Gastroesophageal sphincter (tissue), 4 donors: ENCODE measurements at places on chromosomes 5 and 9. TPM values are rescaled to one million over a fixed set of nuclear protein-coding genes. Genes with fewer than 3 reads are reported as not detected.

The CCDC112 gene
- 6.1 TPM for total RNA-seq

The FCHSD1 gene
- 14.6 TPM for total RNA-seq

The QRFP gene
- total RNA-seq: not detected

The ITK gene
- 1.2 TPM for total RNA-seq

The GADD45G gene
- total RNA-seq: 85.6 TPM

The PTGES gene
- total RNA-seq: 3.8 TPM

The NFIL3 gene
- 64.8 TPM for total RNA-seq

The NUTM2G gene
- total RNA-seq: not detected

The GARNL3 gene
- 4.7 TPM for total RNA-seq

The PCDHB1 gene
- total RNA-seq: 0.13 TPM

The JAKMIP2 gene
- 0.62 TPM for total RNA-seq

The STPG3 gene
- not detected for total RNA-seq

The GFRA3 gene
- 1.9 TPM for total RNA-seq

The MEF2C gene
- total RNA-seq: 23.1 TPM

The TNFAIP8 gene
- total RNA-seq: 33.6 TPM

The SPINK7 gene
- not detected for total RNA-seq

The ANKRD18A gene
- 0.19 TPM for total RNA-seq

The NEURL1B gene
- total RNA-seq: 34.9 TPM

The FIBCD1 gene
- 1.4 TPM for total RNA-seq

The ERAP2 gene
- total RNA-seq: 11.2 TPM

The KCTD16 gene
- 0.12 TPM for total RNA-seq

The POU5F2 gene
- total RNA-seq: 0.47 TPM

The MAT2B gene
- 50.1 TPM for total RNA-seq
